ENCODE measurements at places on chromosomes 7 and 10.

DNA sequence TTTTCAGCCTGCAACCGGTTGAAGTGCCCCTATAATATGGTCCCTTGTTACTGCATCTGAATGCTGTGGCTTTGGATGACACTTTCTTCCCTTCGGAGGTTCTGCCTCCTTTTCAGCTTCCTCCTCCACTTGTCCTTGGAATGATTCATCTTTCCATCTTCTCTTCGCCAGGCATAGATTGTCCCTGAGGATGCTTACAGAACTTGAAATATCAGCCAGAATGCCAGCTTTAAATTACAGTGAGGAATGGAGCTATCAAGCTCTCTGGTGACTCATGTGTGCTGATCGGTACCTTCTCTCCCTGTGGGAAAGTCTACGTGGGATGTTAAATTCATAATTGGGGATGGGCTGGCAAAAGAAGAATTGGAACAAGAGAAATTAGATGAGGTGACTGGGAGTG is 45.9 kb upstream of the PDK4 start:
- no peak for DNase-seq

GRCh38 chr10:22615819-22616499 is 98.4 kb downstream of the PIP4K2A start:
- peak; percentile 64 for DNase-seq

DNA sequence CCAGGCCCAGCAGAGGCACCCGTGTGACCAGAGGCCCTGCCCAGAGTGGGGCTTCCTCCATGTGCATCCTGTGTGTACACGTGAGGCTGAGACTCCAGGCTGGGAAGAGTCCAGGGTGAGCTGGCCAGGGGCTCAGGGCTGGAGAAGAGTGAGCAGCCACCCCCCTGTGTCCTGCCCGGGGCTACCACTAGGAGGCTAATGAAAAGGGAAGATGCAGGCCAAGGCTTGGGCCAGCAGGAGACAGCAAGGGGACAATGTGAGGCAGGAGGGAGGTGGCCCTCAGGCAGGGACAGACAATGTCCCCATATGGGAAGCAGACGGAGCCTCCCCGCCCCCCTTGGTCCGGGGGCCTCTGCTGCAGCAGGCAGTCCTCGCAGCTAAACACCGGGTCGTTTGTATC is 102.0 kb downstream of the HIF1AN start:
- no peak for DNase-seq

DNA sequence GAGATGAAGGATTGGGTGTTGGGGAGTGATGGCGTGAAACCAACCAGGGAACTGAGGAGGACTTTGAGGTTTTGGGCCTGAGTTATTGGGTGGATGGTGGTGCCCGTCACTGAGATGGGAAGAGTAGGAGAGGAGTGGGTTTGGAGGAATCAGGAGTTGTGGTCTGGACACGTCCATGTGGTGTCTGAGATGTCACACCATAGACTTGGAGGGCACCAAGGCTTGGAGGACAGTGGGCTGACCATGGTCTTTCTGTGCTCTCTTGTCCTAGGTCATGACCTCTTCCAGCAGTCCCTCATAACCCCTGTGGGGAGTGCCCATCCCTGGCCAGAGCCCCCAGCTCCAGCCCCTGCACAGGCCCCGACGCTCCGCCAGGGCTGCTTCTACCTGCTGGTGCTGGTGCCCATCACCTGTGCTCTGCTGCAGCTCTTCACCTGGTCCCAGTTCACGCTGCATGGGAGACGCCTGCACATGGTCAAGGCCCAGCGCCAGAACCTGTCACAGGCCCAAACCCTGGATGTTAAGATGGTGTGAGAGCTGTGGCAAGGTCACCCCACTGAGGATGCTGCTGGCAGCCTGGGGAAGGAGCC is 24.2 kb upstream of the C10orf95 start:
- DNase-seq = no peak

- no peak for DNase-seq
These were observed 64.6 kb downstream of the HERPUD2 start for GRCh38 chr7:35630024-35630972.

DNA sequence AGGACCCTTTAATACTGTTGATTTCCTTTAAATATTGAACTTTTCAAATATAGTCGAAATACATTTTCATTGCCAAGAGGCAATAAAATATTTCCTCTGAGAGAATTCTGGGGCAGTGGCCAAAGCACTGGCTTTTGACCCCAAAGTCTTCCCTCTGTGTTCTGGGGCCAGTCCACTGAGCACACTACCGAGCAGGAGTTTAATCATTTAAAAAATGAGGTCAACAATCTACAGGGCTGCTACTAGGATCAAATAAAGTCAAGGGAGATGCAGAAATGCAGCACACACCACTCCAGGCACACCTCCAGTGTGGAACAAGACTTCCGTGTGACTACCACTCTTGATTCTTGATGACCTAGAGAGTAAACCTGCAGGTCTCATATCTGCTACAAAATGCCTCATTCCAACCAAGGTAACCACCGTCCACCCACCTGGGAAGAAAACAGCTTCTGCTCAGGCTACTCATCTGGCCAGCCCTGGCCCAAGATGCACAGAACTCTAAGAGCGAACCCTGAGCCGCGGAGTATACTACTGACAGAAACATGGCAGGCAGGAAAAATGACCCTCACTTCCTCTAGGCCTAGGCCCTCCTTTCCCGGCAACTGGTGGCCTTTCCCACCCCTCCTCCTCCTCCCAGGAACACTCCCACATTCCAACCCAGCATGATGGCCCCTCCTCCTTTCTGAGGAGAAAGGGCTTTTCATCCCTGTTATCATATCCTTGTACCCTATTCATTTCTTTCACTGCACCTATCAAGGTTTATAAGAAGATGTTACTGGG is 97.7 kb downstream of the ALOX5 start:
- DNase-seq = no peak

- DNase-seq = peak; percentile 97
These were observed at the start of gene PSTK for GRCh38 chr10:122980209-122981065. Gene PSTK, plus strand, starts transcription at chr10:122980401. Its CDS starts 79 bp downstream, at chr10:122980480.

DNA sequence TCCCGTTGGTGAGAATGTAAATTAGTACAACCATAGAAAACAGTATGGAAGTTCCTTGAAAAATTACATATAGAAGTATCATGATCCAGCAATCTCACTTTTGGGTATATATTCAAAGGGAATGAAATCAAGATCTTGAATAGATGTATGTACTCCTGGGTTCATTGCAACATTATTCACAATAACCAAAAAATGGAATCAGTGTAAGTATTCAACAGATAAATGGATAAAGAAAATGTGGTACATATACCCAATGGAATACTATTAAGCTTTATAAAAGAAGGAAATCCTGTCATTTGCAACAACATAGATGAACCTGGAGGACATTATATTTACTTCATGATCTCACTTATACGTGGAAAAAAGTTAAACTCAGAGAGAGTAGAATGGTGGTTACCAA is 86.8 kb downstream of the TRIM24 start:
- DNase-seq = no peak

DNA sequence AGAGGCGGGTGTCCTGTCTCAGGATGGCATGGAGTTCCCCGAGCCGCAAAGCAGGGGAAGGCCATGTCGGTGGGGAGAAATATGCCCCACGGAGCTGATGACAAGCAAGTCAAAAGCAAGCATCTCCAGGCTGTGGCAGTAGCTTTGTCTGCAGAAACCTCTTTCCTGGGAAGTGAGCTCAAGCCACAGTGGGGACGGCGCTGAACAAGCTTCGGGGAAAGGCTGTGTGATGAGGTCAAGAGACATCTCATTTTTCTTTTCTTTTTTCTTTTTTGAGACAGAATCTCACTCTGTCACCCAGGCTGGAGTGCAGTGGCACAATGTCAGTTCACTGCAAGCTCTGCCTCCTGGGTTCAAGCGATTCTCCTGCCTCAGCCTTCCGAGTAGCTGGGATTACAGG is 62.6 kb downstream of the ELFN1 start:
- no peak for DNase-seq

DNA sequence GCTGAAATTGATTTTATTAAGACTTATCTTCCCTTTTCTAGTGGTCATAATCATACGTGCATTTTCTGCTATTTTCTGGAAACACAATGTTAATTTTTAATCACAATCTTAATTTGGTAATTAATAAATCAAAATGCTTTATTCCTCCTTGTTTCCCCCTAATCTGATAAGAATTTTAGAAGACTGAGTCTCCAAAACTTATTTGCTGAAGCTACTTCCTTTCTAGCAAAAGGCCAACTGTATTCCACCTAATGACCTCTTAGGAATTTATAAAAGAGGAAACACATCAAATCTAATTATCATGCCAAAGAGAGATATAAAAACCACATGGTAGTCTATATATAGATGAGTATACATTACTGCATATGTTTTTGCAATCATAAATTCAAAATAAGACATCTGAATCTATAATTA is 140.6 kb downstream of the GNAI1 start:
- DNase-seq = no peak

- no peak for DNase-seq
These were observed 17.1 kb upstream of the PTF1A start for GRCh38 chr10:23174977-23175512.

DNA sequence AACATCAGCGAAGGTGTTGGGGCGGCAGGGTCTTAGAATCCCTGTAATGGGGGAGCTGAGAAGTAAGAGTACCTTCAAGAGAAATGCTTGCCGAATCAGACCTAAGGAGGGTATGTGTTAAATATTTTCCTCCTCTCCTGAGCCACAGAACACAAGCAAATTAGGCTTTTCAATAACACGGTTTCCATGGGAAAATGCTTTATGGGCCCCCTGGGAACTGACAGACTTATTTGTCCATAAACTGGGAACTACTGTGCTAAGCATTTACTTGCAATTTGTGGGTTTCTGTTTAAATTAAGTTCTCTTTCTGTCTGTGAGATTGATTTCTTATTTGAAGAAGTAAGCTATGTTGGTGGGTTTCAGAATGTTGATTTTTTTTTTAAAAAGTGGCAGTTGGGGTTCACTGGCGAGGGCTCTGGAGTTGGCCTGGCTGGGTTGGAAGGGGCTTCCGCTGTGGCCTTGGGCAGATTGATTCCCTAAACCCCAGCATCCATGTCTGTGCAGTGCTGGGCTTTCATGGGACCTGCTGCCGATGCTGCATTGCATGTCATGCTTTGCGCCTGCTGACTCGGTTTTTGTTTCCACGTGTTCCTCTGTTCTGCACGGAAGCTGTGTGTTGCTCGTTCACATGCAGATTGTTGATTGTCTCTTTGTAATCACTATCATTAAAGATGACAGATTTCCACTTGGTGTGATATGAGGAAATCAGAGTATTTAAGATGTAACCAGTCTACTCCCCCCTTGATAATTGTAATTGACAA is 7.2 kb downstream of the RBM17 start:
- DNase-seq = no peak

DNA sequence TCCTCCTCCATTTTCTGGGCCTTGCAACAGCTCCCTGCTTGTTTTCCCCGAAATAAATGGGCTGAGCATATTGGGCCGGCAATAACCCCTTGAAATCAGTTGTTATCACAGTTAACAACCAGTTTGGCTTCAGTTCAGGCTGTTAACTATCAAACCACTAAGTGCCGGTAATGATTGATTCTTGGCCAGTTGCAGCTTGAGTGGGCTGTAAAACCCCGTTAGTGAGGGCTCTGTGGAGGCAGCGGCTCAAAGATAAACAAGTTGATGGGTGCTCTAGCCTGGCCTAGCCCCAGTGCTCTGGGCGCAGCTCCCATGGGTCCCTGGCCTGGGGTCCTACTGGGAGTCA is 8.3 kb downstream of the FGF8 start:
- DNase-seq = no peak

Measured in activated CD8-positive, alpha-beta memory T cell treated with anti-CD3 and anti-CD28 coated beads for 24 hours (primary cell).